NCI-H1436 treated with DMSO at 0.1 percent for 48 hours (cell line): ENCODE measurements at places on chromosomes 1 and 21.
A peak's percentile ranks its signal among the peaks of the same experiment; 100 is the strongest.

DNA sequence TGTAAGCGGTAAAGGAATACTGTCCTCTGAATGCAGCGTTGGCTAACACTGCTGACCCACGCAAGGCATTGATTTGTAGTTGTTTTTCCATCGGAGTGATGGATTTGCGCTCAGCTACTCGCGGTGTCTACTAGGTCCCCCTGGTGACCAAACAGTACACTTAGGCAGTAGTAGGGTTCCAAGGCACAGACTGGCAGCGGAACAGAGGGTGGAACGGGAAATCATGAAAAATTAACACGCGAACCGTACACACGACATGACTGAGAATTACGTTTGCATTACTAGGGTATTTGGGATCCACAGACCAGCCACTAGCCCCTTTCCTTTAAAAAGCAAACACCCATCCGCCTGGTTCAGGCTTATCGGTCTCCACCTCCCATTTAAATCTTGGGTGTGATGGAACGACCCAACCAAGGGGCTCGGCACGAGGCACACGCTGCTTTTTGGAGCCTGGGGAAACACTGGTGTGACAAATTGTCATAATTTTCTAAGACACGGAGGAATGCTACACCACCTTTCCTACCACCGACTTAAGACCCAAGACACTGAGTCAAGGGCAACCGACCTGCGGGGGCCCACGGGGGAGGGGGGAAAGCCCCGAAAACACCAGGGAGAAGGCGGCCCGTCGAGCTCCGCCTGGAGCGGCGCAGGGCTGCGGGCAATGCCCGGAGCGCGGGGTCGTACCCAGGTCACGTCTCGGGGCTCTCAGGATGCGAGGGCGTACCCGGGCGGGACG is 699 bp downstream of the DIPK1A start:
- peak; percentile 27 for DNase-seq

DNA sequence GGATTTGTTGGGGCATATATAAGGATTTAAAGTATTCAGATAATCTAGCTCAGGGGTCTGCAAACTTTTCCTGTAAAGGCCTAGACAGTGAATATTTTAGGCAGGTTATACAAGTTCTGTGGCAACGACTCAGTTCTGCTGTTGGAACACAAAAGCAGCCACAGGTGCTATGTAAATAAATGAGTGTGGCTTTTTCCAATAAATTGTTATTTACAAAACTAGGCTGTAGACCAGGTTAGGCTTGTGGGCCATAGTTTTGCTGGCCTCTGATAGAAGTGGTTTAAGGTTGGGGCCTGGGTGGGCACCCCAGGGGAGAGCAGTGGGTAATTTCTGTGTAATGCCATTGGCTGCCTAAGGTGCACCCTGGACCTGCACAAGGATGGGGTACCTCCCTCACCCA is 16.9 kb upstream of the IGFN1 start:
- DNase-seq: no peak

DNA sequence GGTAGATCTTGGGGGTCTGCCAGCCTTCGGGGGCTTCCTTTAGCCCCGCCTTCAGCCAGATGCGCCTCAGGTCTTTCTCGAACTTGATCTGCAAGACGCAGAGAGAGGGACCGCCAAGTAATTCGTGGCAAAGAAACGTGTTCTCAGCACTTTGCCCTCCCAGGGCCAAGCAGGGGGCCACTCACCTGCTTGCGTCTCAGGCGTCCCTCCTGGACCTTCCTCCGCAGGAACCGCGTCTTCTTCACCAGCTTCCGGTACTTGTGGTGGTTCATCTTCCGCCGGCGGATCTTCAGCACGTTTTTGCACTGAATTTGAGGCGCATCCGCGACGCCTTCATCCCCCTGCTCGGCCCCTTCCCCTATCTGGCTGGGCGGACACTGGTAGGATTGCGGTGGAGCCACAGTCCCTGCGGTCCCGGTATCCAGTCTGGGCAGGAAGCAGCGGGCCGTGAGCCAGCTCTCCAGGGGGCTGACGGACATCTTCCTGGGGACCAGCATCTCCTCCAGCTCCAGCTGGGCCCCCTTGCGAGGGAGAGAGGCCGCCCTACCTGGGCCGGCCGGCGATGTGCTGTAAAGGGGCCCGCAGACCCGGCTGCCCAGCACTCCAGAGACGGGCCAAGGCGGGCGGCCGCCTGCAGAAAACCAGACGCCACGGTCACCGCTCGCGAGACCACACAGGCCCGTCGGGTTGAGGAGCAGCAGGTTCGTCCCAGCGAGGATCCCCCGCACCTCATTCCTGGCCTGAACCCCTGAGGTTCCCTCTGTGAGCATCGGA is 1.0 kb downstream of the AURKAIP1 start:
- no peak for DNase-seq

DNA sequence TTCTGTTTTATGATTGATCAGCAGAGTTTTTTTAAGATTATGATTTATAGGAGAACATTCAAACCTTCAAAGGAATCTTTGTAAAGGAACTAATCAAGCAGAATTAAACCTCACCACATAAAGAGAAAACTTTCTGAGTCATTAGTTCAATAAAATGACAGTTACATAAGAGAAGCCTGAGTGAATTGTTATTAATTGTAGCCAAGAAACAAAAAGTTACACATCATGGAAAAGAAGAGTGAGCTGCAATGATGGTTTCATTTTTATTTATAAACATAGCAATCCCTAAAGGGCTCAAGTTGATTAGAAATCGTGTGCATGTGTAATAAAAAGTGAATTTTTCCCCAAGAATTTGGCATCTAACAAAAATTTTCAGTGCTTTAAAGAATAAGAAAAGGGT is 731.4 kb downstream of the LTN1 start:
- no peak for DNase-seq

- DNase-seq: no peak
These were observed 1117.5 kb downstream of the NCAM2 start for GRCh38 chr21:22115746-22116145.

DNA sequence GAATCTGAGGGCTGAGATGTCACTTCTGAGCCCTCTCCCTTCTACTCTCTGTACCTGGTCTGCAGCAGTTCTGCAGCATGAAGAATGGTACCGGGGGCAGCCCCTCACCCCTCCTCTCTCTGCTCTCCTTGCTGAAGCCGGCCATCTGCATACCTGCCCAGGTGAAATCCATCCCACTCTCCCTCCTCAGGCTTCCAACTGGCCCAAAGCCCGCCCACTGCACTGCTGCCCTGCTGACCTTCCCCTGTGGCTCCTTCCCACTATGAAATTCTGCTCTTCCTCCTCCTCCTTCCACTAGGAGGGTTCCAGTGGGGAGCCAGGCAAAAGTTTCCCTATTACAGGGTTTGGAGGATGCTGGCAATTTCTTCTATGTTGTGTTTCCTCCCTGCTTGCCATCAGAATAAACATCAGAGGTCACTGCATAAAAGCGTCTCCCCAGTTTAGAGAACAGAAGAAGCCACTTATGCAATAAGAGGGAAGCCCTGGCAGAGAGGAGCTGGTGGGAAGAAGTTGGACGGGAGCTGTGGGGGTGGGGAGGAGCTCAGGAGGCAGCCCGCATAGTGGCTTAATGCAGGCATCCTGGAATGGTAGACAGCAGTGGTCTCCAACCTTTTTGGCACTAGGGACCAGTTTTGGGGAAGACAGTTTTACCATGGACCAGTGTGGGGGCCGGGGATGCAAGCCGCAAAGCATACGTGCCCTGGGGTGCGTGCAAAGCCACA is 30.3 kb downstream of the TMCO4 start:
- DNase-seq: no peak

DNA sequence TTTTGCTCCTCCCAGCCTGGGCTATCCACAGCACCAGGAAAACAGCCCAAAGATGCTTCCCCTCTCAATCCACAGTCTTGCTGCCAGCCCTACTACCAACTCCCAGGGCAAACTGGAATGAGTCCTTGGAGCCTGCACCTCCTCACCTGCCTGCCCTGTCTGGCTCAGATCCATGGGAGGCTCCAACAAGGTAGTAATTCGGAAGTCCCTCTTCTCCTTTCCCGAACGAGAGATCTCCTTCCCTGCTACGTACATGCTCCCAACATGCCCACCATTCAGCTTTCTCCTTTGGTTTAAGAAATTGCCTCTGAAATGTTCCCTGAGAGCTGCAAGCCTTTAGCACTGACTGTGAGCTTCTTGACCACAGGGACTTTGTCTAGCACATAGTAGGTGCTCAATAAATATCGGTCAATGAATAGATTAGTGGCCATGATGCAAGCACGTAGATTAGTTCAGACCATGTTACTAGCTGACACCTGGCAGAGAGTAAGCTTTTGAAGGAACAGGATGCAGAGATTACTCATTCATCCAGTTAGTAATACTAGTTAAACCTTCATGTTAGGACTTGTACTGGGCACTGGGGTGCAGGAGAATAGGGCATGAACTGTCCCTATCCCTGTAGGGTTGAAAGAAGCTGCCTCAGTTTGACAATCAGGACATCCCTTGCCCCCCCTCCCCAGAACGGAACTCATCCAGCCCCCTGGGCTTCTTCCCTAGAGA is 80.1 kb downstream of the DISP3 start:
- no peak for DNase-seq

DNA sequence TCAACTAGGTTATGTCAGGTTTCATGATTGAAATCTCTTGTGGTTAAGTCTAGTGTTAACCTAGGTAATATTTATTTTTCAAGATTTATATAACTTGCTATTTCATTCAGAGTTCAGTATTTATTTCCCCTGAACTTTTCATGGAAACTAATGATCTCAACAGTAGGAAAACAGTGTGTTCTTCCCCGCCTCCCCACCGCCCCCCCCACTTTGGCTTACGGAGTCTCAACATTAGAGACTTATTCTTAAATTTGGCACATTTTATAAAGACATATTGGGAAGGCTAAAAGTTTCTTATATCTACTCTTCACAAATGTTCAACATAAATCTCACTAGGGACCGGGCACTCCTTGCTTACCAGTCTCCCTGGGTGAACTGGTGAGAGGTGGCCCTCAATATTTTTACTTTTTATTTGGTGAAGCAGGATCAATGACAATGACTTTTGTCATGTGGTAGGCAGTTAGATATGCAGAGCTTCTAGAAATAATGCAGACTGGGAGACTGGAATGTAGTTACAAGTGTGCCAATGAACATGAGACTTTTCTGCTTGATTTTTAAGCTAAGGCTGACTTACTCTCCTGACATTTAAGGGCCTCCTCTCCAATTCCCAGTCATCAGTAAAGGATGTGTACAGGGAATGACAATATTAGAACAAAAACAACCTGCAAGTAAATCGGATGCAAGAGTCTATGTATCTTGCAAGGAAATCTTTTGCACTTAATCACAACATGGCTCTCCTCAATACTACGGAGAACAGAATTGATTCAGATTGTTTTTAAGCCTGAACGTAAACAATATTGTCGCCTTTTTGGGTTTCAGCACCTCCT is 1.7 kb upstream of the MAN1A2 start:
- DNase-seq: no peak
